ENCODE measurements at places on chromosomes 4 and X.

DNA sequence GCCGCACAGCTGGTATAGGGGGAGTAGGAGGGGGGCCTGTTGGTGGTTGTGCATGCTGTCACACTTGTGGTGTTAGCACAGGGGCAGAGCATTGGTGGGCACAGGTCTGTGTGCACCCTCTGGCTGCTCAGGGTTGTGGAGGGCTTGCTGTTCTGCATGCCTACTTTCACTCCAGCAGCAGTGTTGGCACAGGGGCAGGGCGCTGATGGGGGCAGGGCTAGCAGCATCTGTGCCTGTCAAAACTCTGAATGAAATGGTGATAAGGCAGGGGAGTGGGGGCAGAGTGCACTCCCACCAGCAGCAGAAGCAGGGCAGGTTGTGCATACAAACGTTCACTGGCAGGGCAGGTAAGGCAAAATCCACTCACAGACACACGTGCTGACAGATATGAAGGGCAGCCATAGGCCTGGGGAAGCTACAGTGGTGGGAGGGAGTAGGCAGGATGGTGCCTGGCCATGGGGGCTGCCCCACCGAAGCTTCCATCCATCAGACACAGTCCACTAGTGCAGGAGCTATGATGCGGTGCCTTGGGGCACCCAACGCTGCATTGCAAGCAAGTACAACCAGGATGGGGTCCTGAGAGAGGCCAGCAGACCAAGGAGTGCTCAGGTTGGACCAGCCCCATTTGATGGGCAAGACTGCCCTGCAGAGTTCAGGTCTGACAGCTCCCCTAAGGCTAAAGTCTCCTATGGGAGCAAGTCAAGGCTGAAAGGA lies 160.7 kb upstream of the SPANXC start:
- DNase-seq, result no peak

DNA sequence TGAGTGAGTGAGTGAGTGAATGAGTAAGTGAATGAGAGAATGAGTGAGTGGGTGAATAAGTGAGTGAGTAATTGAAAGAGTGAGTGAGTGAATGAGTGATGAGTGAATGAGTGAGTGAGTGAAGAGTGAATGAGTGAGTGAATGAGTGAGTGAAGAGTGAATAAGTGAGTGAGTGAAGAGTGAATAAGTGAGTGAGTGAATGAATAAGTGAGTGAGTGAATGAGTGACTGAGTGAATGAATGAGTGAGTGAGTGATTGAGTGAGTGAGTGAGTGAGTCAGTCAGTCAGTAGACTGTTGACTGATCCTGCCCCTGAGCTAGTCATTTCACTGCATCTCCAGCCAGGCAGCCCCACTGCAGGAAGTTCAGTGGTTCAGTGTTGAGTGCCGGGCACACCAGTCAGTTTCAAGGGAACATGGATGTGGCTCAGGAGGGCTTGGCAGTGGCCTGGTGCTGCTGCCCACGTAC lies 228.4 kb upstream of the PSAPL1 start:
- DNase-seq, result no peak

GRCh38 chrX:149302705-149303104 lies 202.4 kb downstream of the IDS start:
- DNase-seq, result no peak

DNA sequence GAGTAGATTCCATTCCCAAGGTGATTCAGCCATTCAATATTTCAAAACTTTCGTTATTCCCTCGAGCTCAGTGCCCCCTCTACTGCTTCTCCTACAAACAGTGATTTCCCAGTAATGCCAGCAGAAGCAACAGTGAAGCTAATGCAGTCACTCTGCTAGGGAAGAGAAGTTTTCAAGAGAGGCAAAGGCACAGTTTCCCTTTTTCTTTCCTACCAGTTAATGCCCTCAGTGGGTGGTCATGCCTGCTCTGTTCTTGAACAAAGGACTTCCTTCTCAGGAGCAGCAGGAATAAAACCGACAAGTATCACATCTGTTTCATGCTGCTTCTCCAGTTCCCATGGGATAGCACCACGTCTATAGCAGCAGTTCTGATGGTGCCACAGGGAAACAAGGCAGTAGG lies 317.2 kb downstream of the TENM3 start:
- no peak for DNase-seq

GRCh38 chr4:30122711-30123110 lies 597.5 kb upstream of the PCDH7 start:
- DNase-seq, result no peak

GRCh38 chr4:42293967-42294813 lies 103.1 kb upstream of the SHISA3 start:
- DNase-seq, result no peak

GRCh38 chr4:107800706-107801105 lies 24.0 kb upstream of the SGMS2 start:
- no peak for DNase-seq

GRCh38 chr4:8260656-8261111 lies 8.9 kb upstream of the HTRA3 start:
- no peak for DNase-seq
